ENCODE measurements at places on chromosomes 4 and X.

DNA sequence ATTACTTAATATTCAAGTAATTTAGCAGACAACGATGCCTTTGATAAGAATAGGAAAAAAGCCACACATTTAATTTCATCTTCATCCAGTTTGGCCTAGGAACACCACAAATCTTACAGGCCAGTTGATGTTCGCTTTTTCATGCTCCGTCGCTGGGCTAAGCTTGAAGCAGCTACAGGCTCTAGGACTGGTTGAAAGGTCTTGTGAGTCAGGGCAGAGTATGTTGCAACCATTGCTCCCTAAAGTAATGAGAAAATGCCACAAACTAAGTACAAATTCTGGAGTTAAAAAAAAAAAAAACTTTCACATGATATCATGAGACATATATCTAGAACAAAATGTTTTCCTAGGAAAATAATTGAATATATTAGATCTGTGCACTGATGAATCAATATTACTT, 123.8 kb downstream of the RPS6KA6 start:
- no peak overlapping the region for H3K27ac ChIP-seq
- H3K4me1 ChIP-seq, result no peaks in the 10 kb centered on the region
- no peak for DNase-seq

DNA sequence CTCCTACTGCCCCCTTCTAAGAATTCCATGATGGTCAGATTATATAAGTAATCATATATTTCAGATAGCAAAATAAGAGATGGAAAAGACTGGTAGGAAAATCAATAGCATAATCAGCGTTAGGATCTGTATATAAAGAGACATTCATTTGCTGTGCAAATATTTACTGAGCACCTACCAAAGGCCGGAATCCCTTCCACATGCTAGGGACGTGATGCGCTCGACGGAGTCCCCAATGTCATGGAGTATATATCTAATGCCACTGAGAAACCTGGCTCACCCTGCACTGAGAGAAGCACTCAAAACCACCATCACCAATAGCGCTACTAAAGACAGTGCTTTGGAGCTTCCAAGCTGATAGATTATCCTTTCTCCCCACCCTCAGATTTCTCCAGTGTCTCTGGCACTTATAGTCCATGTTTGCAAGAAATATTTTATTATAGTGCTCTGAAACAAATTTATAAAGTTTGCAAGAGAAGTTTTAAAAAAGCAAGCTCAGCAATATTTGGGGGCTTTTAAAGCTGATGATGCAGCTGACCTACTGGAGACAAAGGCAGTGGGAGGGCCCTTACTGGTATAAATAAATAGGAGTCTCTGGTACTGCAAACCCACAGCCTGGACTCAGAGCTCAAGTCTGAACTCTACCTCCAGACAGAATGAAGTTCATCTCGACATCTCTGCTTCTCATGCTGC, at the start of gene CXCL13:
CXCL13 (plus strand) TSS at position 611 of the 693 bp plus-strand sequence; CDS start at position 657, 46 bp downstream.
- H3K4me1 ChIP-seq, result no peaks in the 10 kb centered on the region
- H3K36me3 ChIP-seq, result no peaks in the 10 kb centered on the region
- H3K27me3 ChIP-seq, result no peaks in the 10 kb centered on the region
- H3K27ac ChIP-seq, result no peak within 1 kb of the TSS
- no peak within 1 kb of the TSS for H3K4me3 ChIP-seq
- no peak for DNase-seq

- no peak for DNase-seq
- no peaks in the 10 kb centered on the region for H3K27me3 ChIP-seq
- no peak overlapping the region for H3K27ac ChIP-seq
- no peaks in the 10 kb centered on the region for H3K4me1 ChIP-seq
These were observed 283.5 kb downstream of the CAMK2D start for GRCh38 chr4:113478032-113478431.

DNA sequence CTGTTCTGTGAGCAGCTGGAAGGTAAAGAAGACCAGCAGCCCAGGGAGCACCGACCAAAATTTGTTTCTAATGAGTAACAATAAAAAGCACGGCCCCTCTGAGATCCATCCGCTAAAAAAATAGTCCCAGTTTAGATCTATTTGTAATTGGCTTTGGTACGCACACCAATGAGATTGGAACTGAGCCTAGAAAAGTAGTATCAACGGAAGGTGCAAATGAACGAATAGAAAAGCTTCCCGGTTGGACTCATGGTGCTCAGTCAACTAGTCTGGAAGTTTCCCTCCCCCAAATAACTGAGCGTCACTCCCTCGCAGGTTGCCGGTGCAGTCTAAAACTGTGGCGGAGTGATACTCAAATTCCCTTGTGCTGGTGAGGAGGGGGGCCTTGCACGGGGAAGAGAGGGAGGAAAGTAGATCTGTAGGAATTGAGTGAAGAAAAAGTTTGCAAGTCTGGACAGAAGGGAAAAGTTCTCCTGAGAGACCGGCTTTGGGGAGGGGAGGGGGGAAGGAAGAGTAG, at the start of gene COL4A5:
COL4A5 (plus strand) TSS at position 413 of the 517 bp plus-strand sequence. CDS start 288 bp downstream, outside the sequence.
- H3K4me1 ChIP-seq, result no peaks in the 10 kb centered on the region
- peak; percentile 65 for DNase-seq
- H3K36me3 ChIP-seq, result no peaks in the 10 kb centered on the region
- H3K27me3 ChIP-seq, result peaks cover 25% of the 10 kb centered on the region

GRCh38 chrX:2538031-2538757, 37.4 kb upstream of the DHRSX start:
- H3K4me3 ChIP-seq, result no peak overlapping the region
- H3K27ac ChIP-seq, result no peak overlapping the region
- H3K27me3 ChIP-seq, result no peaks in the 10 kb centered on the region

GRCh38 chr4:176856421-176856820, 63.7 kb upstream of the VEGFC start:
- DNase-seq, result no peak
- no peak overlapping the region for H3K4me3 ChIP-seq
- no peaks in the 10 kb centered on the region for H3K4me1 ChIP-seq
- no peaks in the 10 kb centered on the region for H3K36me3 ChIP-seq
- H3K27me3 ChIP-seq, result no peaks in the 10 kb centered on the region
- no peak overlapping the region for H3K27ac ChIP-seq

DNA sequence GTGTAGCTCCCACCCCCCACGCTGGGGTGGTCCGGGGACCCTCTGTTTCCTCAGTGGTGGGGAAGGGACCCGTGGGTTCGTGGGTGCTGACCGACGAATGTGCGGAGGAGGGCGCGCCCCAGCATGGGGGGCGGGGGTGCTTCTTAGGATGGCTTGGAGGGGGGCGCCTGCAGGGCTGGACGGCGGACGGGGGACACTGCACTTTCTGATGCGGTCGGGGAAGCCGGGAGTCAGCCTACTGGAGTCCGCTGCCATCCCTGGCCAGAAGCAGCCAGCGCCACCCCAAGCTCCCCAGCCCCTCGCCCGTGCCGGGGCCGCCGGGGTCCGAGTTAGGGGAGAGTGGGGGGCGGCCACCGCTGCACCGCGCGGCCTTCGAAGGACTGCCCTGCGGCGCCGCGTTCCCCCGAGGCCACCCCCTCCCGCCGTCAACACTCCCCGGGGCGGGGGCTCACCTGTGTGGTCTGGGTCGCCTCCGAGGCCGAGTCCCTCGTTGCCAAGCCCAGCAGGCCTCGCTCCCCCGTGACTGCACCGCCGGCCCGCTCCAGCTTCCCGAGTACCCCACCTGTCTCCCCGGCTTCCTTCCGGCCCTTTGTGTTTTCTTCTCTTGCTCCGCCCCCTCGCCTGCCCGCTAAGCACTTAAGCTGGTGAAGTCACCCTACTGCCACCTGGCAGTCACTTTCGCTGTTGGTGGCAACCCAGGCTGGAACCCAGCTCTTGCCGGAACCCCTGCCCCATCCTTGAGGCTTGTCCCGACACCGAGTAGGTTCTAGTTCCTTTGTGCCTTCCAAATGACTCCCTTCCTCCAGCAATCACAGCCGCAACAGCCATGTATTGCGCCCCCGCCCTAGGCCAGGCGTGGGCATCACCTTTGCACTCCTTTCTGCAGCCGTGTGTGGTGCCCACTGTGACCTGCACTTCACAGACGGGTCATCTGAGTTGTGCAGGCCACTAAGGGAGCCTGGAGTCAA, at the start of gene OCIAD2:
OCIAD2 (minus strand) TSS at position 569 of the 968 bp plus-strand sequence. CDS start 2,225 bp downstream, outside the sequence.
- H3K4me1 ChIP-seq, result peaks cover 3% of the 10 kb centered on the region
- DNase-seq, result peak; percentile 77
- peak within 1 kb of the TSS; percentile 14 for H3K4me3 ChIP-seq
- H3K27me3 ChIP-seq, result no peaks in the 10 kb centered on the region
- no peaks in the 10 kb centered on the region for H3K36me3 ChIP-seq

- H3K4me1 ChIP-seq, result no peaks in the 10 kb centered on the region
- DNase-seq, result no peak
- no peaks in the 10 kb centered on the region for H3K36me3 ChIP-seq
These were observed 202.4 kb downstream of the IDS start for GRCh38 chrX:149302705-149303104.

DNA sequence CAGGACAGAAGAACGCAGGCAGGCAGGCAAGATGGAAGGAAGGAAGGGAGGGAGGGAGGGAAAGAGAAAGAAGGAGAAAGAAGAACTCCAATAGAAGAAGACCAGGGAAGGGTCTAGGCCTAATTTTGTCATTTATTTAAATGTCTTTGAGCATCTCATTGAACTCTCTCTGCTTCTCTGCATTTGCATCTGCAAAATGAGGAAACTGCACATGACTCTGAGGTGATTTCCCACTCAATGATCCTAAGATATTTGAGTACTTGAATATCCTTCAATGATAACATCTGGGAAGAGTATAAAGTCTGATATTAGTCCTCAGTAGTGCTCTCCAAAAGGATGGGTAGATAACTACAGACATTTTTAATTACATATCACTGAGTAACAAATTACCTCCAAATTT, 33.1 kb upstream of the RBPJ start:
- no peak for DNase-seq
- no peak overlapping the region for H3K27ac ChIP-seq
- H3K4me1 ChIP-seq, result no peaks in the 10 kb centered on the region
- H3K36me3 ChIP-seq, result no peaks in the 10 kb centered on the region

GRCh38 chr4:118141240-118141639, 107.0 kb downstream of the NDST3 start:
- no peaks in the 10 kb centered on the region for H3K4me1 ChIP-seq
- H3K27ac ChIP-seq, result no peak overlapping the region
- no peaks in the 10 kb centered on the region for H3K36me3 ChIP-seq
- H3K27me3 ChIP-seq, result no peaks in the 10 kb centered on the region
- no peak overlapping the region for H3K4me3 ChIP-seq

- no peak overlapping the region for H3K27ac ChIP-seq
- H3K4me3 ChIP-seq, result no peak overlapping the region
- H3K36me3 ChIP-seq, result no peaks in the 10 kb centered on the region
- H3K27me3 ChIP-seq, result no peaks in the 10 kb centered on the region
- DNase-seq, result peak; percentile 51
- peaks cover 9% of the 10 kb centered on the region for H3K4me1 ChIP-seq
These were observed 149.3 kb downstream of the SOWAHB start for GRCh38 chr4:76748649-76749048.

- H3K4me1 ChIP-seq, result no peaks in the 10 kb centered on the region
- no peaks in the 10 kb centered on the region for H3K27me3 ChIP-seq
- H3K36me3 ChIP-seq, result no peaks in the 10 kb centered on the region
- DNase-seq, result no peak
- no peak overlapping the region for H3K4me3 ChIP-seq
These were observed 44.7 kb downstream of the ANXA3 start for GRCh38 chr4:78596111-78596742.

DNA sequence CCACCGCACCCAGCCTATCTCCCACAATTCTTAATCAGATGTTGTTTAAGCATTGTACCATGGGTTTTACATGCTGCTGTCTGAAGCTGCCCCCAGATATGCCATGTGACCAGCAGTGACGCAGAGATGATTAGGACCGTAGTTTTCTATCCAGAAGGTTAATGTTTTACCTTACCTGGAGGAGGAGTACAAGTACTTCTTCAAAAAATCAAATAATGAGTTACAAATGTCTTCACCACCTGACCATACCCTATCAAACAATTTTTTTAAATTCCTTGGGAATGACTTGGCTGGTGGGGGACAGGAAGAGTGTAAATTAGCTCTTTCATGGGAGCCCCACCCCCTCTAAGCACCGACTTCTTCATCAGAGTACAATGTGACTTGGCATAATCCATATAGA, 16.2 kb upstream of the SGMS2 start:
- no peaks in the 10 kb centered on the region for H3K36me3 ChIP-seq
- no peak overlapping the region for H3K4me3 ChIP-seq
- peaks cover 8% of the 10 kb centered on the region for H3K27me3 ChIP-seq

DNA sequence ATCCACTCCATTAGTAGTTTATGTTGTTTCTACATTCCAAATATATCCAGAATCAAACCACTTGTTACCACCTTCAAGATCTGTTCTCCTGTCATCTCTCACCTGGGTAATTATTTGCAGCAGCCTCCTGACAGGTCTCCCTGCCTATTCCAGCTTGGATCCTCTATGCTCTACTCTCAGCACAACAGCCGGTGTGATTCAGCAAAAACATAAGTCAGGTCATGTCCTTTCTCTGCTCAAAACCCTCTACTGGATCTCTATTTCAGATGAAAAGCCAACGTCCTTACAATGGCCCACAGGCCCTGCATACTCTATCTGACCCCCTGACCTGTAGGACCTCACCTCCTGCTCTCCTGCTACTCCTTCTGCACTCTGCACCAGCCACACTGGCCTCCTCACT, 84.5 kb downstream of the NHSL2 start:
- H3K27ac ChIP-seq, result no peak overlapping the region
- no peak for DNase-seq
- H3K27me3 ChIP-seq, result peaks cover 14% of the 10 kb centered on the region
- no peaks in the 10 kb centered on the region for H3K36me3 ChIP-seq

DNA sequence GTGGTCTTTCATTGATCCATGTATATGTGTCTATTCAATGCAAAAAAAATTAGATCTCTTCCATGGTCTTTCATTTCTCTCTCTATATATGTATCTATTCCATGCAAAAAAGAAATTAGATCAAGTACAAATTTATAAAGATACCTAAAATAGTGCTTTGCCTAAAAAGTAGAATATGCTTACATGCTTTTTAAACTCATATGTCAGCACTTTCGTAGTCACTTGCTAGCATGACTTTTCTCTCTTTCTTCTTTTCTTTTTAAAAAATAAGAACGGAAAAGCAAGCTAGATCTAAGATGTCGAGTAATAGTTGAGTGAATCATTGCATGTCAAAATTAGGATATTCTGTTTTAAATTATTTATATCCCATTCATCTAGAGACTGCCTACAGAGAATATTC, 50.9 kb downstream of the PKD2 start:
- H3K27ac ChIP-seq, result no peak overlapping the region
- peaks cover 11% of the 10 kb centered on the region for H3K4me1 ChIP-seq
- no peak overlapping the region for H3K4me3 ChIP-seq
- H3K36me3 ChIP-seq, result peaks cover 21% of the 10 kb centered on the region
- H3K27me3 ChIP-seq, result no peaks in the 10 kb centered on the region

- H3K4me1 ChIP-seq, result no peaks in the 10 kb centered on the region
- DNase-seq, result no peak
- no peaks in the 10 kb centered on the region for H3K27me3 ChIP-seq
- no peaks in the 10 kb centered on the region for H3K36me3 ChIP-seq
- H3K4me3 ChIP-seq, result no peak overlapping the region
- H3K27ac ChIP-seq, result no peak overlapping the region
These were observed 566.3 kb upstream of the NR3C2 start for GRCh38 chr4:149008415-149009025.

GRCh38 chr4:39114436-39114835, 52.4 kb downstream of the KLHL5 start:
- no peak overlapping the region for H3K27ac ChIP-seq
- H3K36me3 ChIP-seq, result peaks cover 15% of the 10 kb centered on the region
- no peak overlapping the region for H3K4me3 ChIP-seq

Measured in adrenal gland (tissue), 19 donors.